Fibroblast of lung (primary cell): ENCODE measurements at places on chromosomes 5 and 9.

- peak; percentile 33 for DNase-seq
These were observed 21.1 kb upstream of the ARAP3 start for GRCh38 chr5:141703133-141703561.

GRCh38 chr9:135849181-135849580 is 58.2 kb downstream of the CAMSAP1 start:
- no peak for DNase-seq

DNA sequence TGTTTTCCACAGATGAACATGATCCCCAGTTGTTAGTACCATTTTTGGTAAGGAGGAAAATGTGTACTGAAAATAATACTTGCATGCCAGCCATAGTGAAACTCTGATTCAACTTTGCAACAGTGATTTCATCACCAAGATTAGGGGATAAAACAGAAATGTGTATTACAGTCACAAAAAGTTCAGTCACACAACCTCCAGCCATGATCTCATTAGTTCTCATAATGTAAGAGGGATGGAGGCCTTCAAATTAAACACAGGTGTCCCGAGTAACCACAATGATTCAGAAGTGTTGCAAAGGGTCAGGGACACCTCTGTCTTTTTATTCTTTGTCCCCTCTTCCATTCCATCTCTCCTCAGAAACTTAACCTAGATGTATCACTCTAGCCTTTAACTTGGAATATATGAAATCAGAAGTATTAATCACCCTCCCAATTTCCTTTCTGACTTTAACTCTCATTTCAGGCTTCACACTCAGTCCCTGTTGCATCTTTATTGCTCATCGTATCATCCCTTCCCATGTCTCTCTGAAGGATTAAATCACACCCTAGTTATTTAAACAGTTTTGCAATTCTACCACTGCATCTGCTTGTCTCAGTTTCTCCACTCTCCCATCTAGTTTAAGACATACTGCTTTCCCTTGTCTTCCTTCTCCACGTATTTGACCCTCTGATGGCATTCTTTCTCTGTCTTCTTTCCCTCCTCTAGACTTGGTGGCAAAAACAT is 291.2 kb downstream of the ADAMTS6 start:
- DNase-seq, result peak; percentile 97

GRCh38 chr9:93064392-93065134 is 6.1 kb downstream of the SUSD3 start:
- DNase-seq, result no peak

DNA sequence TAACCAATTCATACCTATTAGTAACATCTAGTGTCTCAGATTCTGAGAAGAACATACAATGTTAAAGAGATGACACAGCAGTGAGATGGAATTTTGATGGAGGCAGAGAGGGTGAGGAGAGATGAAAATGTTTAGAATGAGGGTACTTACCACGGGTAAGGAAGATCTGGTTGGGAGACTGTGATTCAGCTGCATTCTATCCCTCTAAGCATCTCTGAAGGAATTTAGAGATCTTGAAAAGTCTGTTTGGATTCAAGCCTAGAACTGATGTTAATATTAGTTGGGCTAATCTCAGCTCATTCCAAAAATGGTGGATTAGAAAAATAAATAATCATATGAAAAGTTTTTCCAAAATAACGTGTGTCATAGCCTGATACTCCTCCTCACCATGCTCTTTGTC is 191.5 kb upstream of the CLINT1 start:
- DNase-seq, result peak; percentile 64

- no peak for DNase-seq
These were observed 463.5 kb downstream of the RASEF start for GRCh38 chr9:82599336-82599949.

DNA sequence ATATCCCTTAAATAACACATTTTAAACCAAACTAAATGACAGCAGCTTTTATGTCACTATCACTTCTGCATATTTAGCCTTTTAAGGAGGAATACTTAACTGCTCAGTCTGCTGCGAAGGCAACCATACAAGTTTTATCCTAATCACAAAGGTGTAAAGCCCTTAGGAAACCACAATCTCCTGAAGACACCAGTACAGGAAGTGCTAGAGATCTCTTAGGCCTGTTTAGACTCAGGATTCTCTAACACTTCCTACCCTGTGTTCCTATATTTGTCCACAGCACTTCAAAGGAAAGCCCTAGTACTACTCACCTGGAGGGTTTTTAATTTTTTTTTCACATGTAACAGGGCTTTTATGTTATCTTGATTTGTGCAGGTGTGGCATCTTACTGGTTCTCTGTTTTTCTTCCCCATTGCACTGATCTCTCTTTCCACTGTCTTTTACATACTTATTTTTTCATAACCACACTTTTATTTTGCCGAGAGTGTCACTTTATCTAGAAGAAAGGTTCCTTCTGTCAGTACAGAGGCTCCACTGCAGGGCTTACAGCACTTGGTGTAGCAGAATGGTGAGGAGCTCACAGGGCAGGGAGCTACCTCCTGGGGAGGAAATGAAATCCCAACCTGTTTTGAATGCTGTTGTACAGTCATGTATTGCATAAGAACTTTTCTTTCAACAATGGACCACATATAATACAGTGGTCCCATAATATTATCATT is 1060.6 kb upstream of the ACO1 start:
- no peak for DNase-seq

DNA sequence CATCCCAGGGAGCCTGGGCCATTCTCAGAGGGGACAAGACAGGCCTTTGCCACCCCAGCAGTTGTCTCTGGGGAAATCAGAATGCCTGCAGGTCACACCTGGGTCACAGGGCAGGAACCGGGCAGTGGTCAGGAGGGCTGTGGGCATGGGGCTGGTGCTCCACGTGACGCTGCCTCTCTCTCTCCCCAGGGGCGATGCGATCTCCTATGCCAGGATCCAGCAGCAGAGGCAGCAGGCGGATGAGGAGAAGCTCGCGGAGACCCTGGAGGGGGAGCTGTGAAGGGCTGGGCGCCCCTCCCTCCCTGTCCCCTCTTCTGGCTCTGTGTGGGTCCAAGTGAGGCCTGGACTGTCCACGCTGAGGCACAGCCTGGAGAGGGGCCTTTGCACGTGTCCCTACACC is 8.6 kb downstream of the CACFD1 start:
- DNase-seq, result no peak

GRCh38 chr5:98772415-98773213 is 849 bp upstream of the RGMB start:
- DNase-seq, result peak; percentile 91

DNA sequence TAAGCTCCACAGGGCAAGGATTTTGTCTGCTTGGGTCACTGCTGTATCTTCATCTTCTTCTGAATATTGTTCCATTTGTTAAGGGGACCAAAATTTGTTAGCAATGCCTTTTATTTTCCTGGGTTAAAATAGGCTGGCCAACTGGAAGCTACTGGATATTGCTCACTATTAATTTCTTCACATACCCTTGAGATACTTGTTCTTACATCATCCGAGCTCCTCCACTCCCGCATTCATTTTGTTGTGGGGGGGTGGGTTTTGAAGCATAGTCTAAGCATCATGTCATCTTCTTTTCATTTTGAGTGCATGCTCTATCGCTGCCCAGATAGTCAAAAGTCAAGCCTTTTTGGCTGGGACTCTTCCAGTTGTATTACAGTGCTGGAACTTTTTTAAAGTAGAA is 42.5 kb upstream of the PIK3R1 start:
- no peak for DNase-seq

GRCh38 chr5:6399980-6400910 is 21.9 kb upstream of the MED10 start:
- DNase-seq, result peak; percentile 74

DNA sequence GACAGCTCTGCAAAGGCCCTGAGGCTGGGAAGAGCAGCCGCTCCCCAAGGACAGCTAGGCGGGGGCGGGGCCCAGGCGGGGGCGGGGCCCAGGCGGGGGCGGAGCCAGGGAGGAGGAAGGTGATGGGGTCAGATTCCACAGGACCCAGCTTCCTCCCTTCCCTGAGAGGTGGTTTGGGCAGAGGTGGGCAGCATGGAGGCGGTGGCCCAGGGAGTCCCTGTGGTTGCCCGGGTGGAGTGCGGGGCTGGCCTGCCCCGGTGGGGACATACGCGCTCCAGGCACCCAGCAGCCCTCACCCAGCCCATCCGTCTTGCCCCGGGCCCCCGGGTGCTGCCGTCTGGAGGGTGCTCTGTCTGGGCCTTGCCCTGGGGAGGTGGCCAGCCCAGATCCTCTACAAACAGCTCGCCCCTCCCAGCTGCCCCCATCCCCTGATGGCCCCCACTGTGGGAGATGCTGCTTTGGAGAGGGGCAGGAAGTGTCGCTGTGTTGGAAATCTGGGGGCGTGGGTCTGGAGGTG is 11.0 kb upstream of the RNU6ATAC start:
- DNase-seq, result no peak

GRCh38 chr5:128772356-128772755 is 192.9 kb upstream of the SLC27A6 start:
- DNase-seq, result no peak

DNA sequence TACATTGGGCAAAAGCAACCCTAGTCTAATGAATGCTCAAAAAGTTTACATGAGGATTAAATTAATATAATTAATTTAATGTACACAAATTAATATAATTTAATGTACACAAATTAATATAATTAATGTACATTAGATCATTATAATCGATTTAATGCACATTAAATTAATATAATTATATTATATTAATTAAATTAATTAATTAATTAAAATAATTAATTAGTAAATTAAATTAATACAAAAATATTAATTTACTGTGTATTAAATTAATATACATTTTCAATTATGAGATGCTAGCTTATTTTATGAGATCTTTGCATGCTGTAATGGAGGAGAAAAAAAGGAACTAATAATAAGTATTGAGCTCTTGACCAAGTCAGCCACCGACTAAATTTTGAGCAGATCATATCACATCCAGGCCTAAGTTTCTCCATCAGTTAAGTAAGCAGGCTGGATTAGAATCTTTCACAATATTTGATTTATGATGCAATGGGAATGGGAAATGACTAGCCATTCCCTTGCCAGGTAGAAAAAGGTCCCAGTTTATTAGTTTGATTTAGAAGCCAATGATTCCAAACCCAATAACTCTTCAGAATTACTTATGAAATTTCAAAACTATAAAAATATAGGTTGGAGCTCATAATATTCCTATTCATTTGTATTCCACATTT is 533.4 kb upstream of the GRIA1 start:
- DNase-seq, result no peak
